Stimulated activated CD4-positive, alpha-beta T cell treated with anti-CD3 and anti-CD28 coated beads, Interleukin-4, amount 100 ng/mL, for 48 hours (primary cell): ENCODE measurements at places on chromosomes 3 and 15.

DNA sequence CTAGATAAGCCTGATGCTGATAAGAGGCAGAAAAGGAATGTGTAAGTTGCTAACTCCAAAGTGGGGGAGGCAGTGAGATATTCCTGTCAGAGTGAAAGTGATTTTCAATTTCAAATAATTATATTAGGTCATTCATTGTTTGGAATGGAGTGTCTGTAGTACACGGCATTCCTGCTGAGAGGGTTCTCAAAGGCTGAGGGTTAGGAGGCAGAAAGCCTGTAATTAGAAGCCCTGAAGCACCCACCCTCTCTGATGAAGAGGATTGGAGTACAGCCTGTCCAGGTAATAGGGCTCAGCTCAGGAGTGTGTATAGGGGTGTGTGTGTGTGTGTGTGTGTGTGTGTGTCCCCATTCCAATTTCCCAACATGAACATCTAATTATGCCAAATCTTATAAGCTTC lies 486.8 kb downstream of the MAGI1 start:
- no peak for DNase-seq

GRCh38 chr3:113214917-113215595 lies 3.7 kb downstream of the BOC start:
- no peak for DNase-seq

DNA sequence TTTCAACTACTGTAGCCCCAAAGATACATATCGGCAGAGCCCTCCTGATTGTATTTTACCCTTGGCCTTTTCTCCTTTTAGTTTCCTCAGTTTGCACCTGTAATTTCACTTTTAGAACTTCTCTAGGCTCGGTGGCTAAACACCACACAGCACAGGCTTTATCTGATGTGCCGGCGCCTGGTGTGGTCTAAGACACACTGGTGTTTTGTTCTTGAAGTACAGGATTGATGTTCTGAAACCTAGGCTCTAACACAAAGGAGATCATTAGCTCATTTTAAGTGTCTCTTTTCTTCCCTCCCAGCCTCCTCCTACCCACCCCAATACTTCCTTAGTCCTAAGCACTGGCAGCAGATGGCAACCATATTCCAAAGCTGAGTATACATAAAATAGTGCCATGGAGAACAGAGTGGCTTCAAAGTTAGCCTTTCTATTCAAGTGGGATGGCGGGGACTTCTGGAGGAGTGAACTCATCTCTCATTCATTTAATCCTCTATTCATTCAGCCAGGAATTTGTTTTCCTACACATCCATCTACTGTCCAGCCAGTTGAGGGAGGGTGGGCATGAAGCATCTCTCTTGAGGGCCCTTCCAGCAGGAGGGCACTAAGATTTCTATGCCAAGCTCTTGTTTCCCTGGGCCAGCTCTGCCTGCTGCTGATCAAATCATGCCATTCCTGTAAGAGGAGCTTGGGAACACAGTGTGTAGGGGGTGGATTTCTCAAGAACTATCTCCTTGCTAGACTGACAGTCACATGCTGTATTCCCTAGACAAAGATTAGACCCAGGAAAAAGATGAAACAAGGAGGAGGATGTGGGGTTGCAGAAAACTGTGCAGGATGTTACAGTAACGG lies 71.2 kb downstream of the TIGIT start:
- DNase-seq = no peak

DNA sequence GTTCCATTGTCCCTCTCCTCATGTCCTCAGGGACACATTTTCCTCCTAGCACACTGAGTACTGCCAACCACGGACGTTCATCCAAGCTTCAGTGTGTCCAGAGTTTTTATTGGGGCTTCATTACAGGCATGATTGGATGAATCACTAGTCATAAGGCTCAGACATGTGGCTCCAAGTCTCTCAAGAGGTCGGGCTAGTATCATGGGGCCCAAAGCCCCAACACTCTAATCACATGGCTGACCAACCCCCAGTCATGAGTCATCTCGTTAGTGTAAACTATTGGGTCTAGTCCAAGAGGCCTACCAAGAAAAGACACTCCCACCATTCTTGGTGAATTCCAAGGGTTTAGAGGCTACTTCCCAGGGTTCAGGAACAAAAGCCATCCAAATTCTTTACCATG lies 4.4 kb downstream of the TERC start:
- no peak for DNase-seq

DNA sequence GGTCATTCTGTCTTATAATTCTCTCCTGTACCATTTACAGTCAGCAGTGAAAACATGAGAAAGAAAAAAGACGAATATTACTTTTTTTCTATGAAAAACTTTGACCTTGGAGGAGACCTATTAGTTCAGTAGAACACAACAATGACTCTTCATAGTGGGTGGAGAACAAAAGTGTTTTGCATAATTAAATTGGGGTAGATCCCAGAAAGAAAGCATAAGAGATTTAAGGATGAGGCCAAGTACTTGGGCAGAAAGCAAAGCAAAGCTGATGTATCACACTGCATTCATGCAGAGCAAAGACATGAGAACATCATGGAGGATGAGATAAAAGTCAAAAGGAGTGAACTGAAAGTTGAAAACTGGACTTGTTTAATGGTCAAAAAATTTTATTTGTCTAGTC lies 1273.4 kb downstream of the ROBO2 start:
- no peak for DNase-seq

GRCh38 chr15:89820666-89821611 lies 6.3 kb upstream of the ANPEP start:
- no peak for DNase-seq
